PC-9 (cell line): ENCODE measurements at places on chromosomes 2 and 18.

- peaks cover 17% of the 10 kb centered on the region for H3K4me1 ChIP-seq
- no peaks in the 10 kb centered on the region for H3K36me3 ChIP-seq
- no peak overlapping the region for H3K4me3 ChIP-seq
- no peak overlapping the region for H3K27ac ChIP-seq
These were observed 46.3 kb upstream of the TANK start for GRCh38 chr2:161113693-161114575.

- no peak overlapping the region for H3K4me3 ChIP-seq
- peaks cover 45% of the 10 kb centered on the region for H3K27me3 ChIP-seq
- H3K36me3 ChIP-seq = no peaks in the 10 kb centered on the region
- no peak for DNase-seq
- H3K4me1 ChIP-seq = no peaks in the 10 kb centered on the region
- no peak overlapping the region for H3K27ac ChIP-seq
These were observed 30.5 kb downstream of the PXDN start for GRCh38 chr2:1713839-1714236.

DNA sequence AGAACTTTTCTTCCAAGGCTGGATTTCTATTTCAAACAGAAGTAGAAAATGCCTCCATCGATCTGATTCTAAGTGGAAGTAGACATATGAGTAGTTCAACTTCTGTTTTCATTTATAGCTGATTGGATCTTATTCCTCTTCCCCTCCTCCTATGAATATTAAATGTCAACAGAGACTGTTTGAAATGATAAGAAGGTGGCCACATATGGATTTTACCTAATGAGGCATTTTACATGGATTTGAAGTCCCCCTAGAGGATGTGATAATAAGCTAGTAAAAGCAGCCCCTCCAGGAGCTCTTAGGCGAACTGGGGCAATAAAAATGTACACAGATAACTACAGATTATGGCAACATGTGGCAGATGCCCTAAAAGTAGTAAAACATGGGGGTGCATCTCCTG lies 71.0 kb downstream of the UPP2 start:
- H3K36me3 ChIP-seq = no peaks in the 10 kb centered on the region
- no peaks in the 10 kb centered on the region for H3K27me3 ChIP-seq
- no peak overlapping the region for H3K27ac ChIP-seq
- no peaks in the 10 kb centered on the region for H3K4me1 ChIP-seq

DNA sequence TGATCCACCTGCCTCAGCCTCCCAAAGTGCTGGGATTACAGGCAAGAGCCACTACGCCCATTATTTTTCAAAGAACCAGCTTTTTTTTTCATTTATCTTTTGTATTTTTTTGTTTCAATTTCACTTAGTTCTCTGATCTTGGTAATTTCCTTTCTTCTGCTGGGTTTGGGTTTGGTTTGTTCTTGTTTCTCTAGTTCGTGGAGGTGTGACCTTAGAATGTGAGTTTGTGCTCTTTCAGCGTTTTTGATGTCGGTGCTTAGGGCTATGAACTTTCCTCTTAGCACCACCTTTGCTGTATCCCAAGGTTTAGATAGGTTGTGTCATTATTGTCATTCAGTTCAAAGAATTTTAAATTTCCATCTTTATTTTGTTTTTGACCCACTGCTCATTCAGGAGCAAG lies 86.7 kb upstream of the MSTN start:
- no peak overlapping the region for H3K27ac ChIP-seq
- no peak for DNase-seq
- H3K27me3 ChIP-seq = no peaks in the 10 kb centered on the region
- H3K4me1 ChIP-seq = no peaks in the 10 kb centered on the region
- H3K4me3 ChIP-seq = no peak overlapping the region

DNA sequence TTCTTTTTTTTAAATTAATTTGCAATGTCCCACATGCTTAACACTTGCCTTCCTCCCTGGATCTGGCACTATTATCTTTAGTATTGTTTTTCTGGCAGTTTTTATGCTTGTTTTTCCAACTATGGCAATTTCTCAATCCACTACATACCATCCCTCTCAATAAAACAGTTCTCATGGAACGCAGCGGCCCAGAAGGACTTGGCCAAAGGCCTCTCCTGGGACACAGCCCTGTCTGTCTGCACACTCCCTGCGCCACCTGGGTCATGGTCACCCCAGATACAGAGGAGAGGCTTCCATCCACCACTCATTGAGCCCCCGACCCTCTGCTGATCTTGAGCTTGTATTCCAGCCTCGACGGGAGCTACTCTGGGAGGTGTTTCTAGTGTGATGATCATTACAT lies 91.2 kb downstream of the TWIST2 start:
- no peaks in the 10 kb centered on the region for H3K4me1 ChIP-seq
- H3K4me3 ChIP-seq = no peak overlapping the region
- peaks cover 69% of the 10 kb centered on the region for H3K27me3 ChIP-seq
- H3K27ac ChIP-seq = no peak overlapping the region
- H3K36me3 ChIP-seq = no peaks in the 10 kb centered on the region

DNA sequence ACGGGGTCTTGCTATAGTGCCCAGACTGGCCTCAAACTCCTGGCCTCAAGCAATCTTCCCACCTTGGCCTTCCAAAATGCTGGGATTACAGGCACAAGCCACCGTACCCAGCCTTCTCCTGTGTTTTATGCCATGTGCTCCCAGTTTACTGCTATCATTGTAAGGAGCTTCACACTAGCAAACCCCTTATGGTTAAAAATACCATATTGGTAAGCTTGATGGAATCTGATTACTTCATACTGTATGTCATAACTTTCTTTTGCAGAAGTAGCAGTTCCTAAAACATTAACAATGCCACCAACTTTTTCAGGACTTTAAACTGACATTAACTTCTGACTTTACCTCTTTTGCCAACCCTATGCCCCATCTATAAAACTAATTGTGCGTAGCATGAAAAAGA lies 36.2 kb downstream of the HAT1 start:
- H3K36me3 ChIP-seq = peaks cover 9% of the 10 kb centered on the region
- no peak overlapping the region for H3K27ac ChIP-seq
- H3K4me1 ChIP-seq = no peaks in the 10 kb centered on the region
- DNase-seq = no peak
- H3K4me3 ChIP-seq = no peak overlapping the region

- H3K4me1 ChIP-seq = no peaks in the 10 kb centered on the region
- no peak overlapping the region for H3K27ac ChIP-seq
- no peaks in the 10 kb centered on the region for H3K27me3 ChIP-seq
- no peaks in the 10 kb centered on the region for H3K36me3 ChIP-seq
These were observed 17.3 kb downstream of the NYAP2 start for GRCh38 chr2:225416616-225417367.

- DNase-seq = no peak
- no peaks in the 10 kb centered on the region for H3K4me1 ChIP-seq
- H3K36me3 ChIP-seq = no peaks in the 10 kb centered on the region
- no peak overlapping the region for H3K27ac ChIP-seq
- H3K27me3 ChIP-seq = no peaks in the 10 kb centered on the region
These were observed 63.7 kb downstream of the ZNF532 start for GRCh38 chr18:58928386-58928785.

DNA sequence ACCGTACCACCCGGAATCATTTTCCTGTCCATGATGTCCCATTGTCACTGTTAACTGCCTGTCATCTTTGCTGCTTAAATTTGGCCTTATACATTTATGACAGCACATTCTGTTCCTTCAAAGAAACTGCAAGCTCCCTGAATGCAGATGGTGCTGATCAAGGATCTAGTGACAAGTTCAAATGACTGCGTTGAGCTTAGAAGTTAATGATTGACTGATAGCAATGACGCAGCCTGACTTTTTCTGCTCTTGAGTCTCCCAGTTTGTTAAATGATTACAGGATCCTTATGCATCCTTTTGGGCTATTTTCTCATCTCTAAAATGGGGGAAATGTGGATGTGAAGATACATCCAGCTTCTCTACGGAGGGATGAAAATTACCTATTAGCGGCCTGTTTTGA lies 159.0 kb downstream of the DCC start:
- H3K27ac ChIP-seq = no peak overlapping the region
- no peak for DNase-seq
- H3K36me3 ChIP-seq = no peaks in the 10 kb centered on the region

GRCh38 chr2:115290478-115290877 lies 848.0 kb downstream of the DPP10 start:
- no peaks in the 10 kb centered on the region for H3K27me3 ChIP-seq
- no peak overlapping the region for H3K4me3 ChIP-seq
- DNase-seq = no peak
- no peaks in the 10 kb centered on the region for H3K36me3 ChIP-seq
- no peaks in the 10 kb centered on the region for H3K4me1 ChIP-seq

DNA sequence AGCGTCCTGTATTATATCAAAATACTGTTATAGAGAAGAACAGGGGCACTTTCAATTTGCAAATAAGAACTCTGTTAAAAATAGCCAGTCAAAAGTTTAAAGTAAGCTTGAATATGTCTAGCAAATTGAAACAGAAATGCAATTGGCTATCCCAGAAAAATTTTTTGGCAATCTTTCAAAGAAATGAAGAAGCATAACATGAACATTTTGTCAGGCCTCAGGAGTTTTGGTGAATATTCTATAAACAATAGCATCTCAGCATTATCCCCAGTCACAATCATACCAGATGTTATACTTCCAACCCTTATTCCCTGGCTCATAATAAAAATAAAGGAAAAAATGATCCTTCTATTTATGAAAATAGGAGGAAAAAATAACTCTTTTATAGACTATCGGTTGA lies 252.4 kb downstream of the GRB14 start:
- H3K4me3 ChIP-seq = no peak overlapping the region
- no peaks in the 10 kb centered on the region for H3K27me3 ChIP-seq
- no peaks in the 10 kb centered on the region for H3K4me1 ChIP-seq
- no peak overlapping the region for H3K27ac ChIP-seq
- H3K36me3 ChIP-seq = no peaks in the 10 kb centered on the region
